Stimulated activated CD4-positive, alpha-beta T cell treated with anti-CD3 and anti-CD28 coated beads, Interleukin-4, amount 100 ng/mL, for 24 hours (primary cell): ENCODE measurements at places on chromosomes 6 and 20.

GRCh38 chr6:44105993-44106740 is 21.1 kb downstream of the MRPL14 start:
- no peak for DNase-seq

DNA sequence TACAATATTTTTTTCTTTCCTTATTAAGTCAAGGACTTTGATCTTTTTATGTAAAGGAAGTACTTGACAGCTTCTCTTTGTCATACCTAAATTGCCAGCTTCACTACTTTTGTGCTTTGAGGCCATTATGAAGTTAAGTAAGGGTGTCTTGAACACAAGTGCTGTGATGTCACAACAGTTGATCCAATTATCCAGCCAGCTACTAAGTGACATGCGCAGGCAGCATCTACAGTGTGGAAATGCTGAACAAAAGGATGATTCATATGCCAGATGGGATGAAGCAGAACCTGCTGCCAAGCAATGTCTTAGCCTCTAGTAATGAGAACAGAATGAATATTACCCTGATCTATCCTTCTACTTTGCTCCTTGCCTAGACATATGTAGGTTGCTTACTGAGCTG is 68.3 kb upstream of the TMEM244 start:
- no peak for DNase-seq

DNA sequence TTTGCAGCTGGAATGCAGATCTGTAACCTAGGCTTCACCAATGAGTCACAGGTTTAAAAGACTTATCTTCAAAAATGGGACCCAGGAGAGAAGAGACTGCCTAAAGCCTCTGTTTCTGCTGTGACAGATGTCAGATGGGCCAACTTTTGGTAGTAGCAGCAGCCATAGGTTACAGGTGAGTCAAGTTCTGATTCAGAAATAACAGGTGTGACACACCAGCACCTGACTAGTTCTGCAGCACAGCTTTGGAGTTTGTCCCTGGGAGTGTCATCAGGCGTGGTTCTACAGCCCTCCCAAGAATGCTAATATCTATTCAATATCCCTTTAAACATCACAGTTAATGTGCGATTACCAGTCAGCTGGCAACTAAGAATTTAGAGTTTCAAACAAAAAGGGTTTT is 121.9 kb upstream of the BTN3A2 start:
- DNase-seq: no peak

DNA sequence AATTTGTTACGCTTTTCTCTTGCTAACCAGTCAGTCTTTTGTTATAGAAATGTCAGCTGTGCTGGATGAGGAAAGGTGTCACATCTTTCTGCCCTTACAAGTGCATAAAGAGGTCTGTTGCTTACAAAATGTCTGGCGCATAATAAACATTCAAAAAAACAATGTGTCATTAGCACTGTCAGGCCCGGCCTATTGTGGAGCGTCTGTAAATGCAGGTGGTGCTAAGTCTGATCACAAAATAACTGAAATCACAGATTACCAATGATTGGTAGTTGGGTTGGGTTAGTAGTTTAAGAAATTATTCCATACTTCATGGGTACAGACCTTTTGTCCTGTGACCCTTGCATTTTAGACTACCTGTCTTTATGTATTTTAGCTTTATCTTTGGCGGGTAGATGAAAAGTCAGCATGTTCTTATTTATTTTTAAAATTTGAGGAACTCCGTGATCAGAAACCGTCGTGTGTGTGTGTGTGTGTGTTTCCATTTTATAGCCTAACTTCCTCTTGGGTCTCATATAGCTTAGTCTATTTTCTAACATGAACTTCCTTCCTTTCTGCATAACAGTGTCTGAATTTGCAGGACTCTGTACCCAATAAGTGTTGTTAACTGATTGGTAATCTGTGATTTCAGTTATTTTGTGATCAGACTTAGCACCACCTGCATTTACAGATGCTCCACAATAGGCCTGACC is 88.1 kb upstream of the IFNGR1 start:
- DNase-seq: no peak

GRCh38 chr6:169064194-169064593 is 189.5 kb downstream of the THBS2 start:
- DNase-seq: no peak
